ENCODE measurements at places on chromosomes 7 and 10.

GRCh38 chr7:18555120-18555519, 59.6 kb downstream of the HDAC9 start:
- DNase-seq = no peak

DNA sequence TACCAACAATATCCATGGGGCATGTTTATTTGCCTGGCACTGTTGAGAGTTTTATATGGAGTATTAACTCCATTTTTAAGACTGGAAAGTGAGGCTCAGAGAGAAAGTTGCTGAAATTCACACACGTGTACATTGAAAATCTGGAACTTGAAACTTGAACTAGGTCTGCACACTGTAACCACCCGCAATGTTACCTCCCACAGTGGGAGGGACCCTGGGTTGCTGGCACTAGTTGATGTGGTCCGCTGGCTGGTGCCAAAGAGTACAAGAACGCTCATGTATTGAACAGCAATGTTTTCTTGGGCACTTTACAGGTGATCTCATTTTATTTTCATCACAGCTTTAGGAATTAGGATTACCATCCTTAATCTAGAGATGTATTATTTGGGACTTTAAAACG, 253.2 kb downstream of the INHBA start:
- DNase-seq = no peak

GRCh38 chr10:69416695-69417094, at the start of gene TACR2:
TACR2 (minus strand) TSS chr10:69416918; CDS start chr10:69416323, 595 bp downstream.
- no peak for DNase-seq

- no peak for DNase-seq
Observed at GRCh38 chr10:114035791-114036190, 7.9 kb upstream of the ADRB1 start.

GRCh38 chr10:22553452-22553995, 160.9 kb downstream of the PIP4K2A start:
- DNase-seq = no peak

DNA sequence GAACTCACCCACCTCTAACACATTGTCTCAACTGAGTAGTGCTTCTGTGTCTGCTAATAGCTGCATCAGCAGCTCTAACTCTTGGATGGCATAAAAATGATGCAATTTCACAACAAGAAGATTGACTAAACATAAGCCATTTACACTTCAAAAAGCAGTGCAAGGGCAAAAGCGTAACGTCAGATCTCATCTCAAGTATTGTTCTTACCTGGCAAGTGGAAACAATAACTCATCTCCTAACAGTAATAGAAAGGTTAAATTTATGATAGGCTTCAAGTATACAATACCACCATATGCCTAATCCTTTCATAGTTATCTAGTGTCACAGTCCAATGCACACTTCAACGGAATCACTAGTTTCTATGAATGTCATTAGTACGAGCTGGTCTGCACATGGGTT, 14.8 kb downstream of the TPK1 start:
- DNase-seq = no peak

- no peak for DNase-seq
Observed at GRCh38 chr7:30463405-30464145, 15.0 kb downstream of the NOD1 start.

- no peak for DNase-seq
Observed at GRCh38 chr7:103325744-103326143, 18.8 kb downstream of the DNAJC2 start.

- no peak for DNase-seq
Observed at GRCh38 chr10:125992254-125992653, 95.9 kb downstream of the FANK1 start.

DNA sequence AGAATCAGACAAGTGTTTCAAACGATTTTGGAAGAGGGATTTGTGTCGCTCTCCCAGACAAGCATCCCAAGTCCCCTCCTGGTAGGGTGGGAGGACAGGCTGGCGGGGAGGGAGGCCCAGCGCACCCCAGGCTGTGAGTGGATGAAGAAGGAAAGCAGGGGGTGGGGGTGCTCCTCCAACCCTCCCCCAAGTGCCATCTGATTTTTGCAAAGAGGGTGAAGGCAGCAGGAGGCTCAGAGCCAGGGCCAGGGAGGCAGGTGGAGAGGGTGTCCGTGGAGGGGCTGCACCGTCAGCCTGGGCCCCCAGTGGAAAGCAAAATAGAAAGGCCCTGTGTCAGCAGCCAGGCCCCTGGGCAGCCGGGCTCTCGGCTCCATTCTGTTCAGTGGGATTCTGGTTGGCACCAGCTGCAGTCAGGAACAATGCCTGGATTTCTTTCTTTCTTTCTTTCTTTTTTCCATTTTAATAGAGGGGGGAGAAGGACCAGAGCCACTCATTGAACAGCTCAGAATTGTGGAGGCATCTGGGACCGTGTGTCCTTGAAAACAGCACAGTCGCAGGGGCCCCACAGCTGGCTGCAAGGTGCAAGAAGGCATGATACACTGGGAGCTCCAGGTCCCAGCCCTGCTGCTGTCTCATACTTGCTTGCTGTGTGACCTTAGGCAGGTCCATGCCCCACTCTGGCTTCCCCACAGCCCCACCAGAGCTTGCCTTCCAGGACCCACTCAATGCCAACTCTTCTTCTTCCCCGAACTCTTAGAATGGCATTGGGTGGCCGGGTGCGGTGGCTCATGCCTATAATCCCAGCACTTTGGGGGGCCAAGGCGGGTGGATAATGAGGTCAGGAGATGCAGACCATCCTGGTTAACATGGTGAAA, 7.1 kb upstream of the ZMIZ1 start:
- no peak for DNase-seq

DNA sequence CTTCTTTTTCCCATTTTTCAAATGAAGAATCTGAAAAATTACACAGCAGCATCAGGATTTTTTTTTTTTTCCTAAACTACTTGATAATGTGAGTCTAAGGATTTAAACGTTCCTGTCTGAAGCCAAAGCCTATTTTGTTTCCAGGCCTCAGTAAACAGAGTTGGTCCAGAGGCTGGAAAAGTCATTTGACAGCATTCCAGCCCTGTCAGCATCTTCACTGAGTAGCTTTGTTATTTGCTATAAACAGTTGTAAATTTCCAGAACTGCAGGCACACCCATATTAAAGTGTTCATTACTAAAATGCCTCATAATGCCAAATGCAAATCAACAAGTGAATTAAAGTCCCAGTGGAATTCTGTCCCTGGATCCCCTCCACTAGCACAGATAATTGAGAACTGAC, 35.5 kb upstream of the KMT2E start:
- DNase-seq = no peak

DNA sequence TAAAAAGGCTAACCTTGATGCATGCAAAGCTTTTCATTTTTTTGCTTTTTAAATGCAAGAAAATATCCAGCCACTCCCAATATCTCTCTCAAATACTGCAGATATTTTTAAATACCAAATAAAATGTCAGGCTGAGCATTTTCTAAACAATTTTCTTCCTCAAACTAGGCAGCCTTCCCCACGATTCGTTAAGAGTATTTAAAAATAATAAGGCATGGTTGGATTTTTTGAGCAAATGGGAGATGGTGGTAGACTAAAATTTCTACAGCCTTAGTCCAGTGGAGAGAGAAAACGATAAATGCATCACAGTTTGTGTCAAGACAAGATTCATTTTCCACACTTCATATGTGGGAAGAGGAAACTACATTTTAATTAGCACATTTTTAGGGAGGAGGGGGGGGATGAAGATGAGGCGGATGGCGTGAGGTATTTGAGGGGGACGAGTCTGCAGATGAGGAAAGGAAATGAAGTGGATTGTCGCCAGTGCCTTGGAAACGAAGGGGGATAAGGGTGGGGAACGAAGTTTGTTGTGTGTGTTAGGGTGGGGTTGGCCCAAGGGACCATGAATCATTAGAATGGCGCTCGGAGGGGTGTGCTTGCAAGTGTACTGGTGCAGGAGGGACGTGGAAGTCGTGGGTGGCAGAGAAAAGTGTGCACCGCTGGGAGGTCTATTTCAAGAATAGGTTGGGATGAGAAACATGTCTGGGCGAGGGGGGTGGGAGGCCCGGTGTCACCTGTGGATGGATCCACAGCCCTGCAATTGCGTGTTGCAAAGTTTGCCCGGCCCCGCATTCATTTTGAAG, 1.2 kb upstream of the ADD3 start:
- no peak for DNase-seq

DNA sequence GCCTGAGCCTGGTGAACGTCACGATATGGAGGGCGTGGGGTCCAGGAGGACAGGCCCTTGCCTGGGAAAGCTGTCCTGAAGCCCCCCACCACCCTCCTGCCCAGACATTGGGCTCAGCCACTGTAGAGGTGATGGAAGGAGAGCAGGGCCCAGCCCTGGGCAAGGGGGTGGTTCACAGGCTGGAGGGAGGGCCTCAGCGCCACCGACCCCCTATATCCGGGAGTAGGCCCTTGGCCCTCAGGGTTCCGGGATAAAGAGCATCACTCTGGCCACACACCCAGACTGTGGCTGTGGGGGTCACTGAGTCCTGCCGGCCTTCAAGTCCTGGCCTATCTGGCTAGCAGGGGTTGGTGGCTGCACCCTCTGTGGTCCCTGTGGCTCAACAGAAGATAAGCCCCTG, 55.3 kb upstream of the GTF2IRD1 start:
- no peak for DNase-seq

- no peak for DNase-seq
Observed at GRCh38 chr10:16890691-16891090, 73.5 kb upstream of the RSU1 start.

- no peak for DNase-seq
Observed at GRCh38 chr10:80131499-80131901, 1.0 kb upstream of the PLAC9 start.

DNA sequence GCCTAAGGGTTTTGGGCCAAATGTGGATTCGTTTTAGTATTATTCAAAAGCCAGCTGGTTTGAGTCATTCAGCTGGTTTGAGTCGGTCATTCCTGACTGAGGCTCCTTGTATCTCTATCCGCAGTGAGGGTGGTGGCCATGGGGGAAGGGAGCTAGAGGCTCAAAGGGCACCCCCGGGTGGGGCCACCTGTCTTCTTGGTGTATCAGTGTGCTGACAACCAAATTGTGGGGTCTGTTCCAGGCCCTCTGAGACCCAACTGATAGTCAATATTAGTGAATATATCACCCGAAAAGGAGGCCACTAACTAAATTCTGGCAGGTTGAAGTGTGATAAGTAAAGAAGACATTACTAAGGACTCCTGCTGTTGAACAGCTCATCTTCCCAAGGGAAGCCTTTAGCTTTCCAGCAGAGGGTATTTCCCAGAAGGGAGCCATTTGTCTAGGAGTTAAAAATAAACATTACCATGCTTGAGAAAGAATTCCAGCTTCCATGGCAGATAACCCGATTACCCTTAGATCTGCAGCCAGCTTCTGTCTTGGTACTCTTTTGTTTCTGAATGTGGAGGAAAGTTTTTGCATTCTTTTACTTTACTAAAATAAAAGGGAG, 29.9 kb upstream of the DDX50 start:
- DNase-seq = peak; percentile 24

DNA sequence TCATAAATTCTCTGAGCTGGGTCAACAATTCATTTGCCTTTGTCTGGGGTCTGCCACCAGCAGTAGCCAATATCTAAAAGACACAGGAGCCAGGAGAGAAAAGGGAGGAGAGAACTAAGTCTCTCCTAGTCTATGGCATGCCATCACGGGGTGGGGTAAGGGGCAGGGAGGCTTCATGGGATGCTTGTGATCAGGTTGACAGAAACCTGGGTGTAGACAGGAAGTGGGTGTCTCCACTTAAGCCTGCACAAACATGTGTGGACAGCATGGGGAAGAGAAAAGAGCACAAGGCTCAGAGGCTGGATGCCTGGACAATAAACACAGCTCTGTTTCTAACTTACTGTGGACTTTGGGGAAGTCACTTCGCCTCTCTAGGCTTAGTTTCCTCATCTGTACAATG, 11.5 kb upstream of the C10orf53 start:
- no peak for DNase-seq

DNA sequence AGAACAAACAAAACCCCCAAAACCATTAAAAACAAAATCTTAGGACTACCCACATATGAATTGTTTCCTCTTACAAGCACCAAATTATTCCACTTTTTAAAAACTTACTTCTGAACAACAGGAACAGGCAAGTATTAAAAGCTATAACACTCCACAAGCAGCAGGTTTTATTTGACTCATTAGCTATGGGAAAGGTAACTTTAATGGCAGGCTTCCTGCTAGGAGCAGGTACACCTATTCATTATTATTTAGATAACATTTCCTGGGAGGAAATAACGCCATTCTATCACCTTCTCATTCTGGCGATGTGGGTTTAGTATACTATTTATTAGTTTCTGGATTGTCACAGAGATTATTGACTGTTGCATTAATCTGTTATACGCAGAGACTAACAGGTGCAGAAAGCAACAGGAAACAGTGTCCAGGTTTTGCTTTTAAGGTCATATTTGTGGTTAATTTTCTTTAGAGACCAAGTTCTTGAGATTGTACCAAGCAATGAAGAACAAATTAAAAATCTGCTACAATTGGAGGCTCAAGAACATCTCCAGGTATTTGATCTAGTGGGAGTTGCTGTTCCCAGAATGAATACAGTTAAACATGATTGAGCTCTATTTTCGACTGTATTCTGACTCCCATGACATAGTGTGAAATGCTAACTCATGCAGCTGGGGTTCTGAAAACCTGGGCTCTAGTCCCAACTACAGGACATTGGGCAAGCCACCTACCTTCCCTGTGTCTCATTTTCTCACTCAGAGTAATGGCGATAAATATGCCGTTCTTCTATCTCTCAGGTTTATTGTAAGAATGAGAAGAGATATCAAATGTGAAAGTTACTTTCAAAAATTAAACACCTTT, 2.0 kb downstream of the CPA2 start:
- no peak for DNase-seq

DNA sequence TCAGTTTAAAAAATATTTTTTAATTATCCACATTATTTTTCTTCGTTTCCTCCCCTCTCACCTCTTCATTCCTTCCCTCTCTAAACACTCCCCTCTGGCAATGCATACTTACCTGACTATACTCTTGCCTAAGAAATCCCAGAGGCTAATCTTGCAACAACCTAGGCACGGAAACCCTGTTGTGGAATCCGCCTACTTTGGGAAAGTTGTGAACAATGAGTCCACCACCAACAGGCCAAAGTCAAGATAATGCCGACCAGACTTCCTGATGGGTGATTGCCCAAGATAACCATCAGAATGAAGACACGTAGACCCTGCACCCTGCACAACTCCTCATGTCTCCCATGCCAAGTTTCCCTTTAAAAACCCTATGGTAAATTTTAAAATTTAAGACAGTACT, 521.5 kb downstream of the KIF20B start:
- DNase-seq = no peak

Measured in AG04449 (cell line).